AG10803 (cell line): ENCODE measurements at places on chromosomes 11 and 22.

DNA sequence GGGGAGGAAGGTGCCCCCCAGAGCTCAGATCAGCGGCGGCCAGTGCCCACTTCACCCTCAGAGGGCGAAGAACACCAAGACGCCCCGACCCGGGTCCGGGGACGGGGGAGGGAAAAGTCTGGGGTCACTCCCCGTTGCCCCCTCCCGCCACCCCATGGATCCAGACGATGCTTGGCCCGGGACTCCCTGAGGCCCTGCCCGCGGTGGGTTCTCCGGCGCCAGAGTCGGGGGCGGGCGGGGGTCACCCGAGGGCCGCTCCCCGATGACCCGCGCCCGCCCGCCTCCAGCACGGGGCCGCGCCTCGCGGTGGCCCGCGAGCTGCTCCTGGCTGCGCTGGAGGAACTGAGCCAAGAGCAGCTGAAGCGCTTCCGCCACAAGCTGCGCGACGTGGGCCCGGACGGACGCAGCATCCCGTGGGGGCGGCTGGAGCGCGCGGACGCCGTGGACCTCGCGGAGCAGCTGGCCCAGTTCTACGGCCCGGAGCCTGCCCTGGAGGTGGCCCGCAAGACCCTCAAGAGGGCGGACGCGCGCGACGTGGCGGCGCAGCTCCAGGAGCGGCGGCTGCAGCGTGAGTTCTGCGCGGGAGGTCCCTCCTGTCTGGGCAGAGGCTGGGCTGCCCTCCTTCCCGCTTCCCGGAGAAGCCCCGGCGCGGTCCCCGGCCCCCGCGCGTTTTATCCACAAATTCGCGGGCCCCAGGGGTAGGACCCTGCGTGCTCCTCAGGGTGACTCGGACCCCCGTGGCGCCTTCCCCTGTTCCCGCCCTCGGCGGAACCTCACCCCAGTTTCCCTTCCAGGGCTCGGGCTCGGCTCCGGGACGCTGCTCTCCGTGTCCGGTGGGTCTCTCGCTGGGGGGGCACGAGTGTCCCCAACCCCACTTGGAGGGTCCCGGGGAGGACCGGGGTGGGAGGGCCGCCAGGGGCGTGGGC lies 1.1 kb downstream of the NLRP6 start:
- DNase-seq, result no peak

- DNase-seq, result no peak
Observed at GRCh38 chr11:2302306-2302895, 588 bp downstream of the TSPAN32 start.

- peak; percentile 75 for DNase-seq
Observed at GRCh38 chr22:27752771-27753170, 48.8 kb downstream of the MN1 start.

DNA sequence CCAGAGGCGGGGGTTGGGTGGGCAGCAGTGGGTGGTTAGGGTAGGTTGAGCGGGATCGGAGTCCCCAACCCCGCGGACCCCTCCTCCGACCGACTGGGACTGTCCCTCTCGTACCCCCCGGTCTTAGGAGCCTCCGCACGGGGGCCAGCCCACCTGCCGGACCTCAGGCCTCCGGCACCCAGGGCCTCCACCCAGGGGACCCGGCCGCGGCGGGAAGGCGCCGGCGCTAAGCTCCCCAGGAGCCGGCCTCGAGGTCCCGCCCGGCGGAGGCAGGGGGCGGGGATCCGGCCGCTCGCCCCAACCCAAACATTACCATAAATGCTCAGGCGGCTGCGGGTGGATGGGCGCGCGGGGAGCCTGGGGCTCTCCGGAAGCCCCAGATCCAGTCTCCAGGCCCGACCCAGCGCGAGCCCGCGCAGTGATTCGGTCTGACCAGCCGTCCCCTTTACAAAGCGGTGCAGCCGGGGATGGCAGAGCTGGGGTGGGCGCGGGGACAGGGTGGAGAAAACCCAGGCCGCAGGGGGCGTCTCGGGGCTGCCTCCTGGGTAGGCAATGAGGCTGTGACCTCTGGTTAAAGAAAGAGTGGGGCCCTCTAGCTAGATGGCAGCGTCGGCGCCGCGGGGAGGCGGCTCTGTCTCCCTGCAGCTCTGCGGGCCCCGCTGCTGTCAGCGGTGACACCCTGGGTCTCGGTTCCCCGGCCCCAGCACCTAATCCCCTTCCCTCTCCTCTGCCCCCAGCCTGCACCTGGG lies 4.0 kb upstream of the MCAM start:
- DNase-seq, result peak; percentile 58

DNA sequence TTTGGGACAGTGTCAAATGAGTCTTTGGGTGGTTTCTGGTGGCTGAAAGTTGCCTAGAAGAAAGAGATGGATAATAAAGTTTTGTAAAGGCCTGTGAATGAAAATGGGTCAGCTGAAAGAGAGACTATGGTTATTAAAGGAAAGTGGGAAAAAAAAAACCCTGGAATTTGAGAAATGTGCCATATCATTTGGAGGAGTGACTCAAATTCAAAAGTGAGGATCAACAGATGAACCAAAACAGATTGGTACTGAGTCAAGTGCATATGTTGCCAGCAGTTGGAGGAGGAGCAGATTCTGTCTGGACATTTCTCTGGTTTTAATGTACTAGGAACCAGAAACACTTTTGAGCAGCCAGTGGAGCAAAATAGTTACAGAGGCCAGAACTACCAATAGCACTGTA lies 339.8 kb downstream of the KCNA4 start:
- DNase-seq, result peak; percentile 21

- no peak for DNase-seq
Observed at GRCh38 chr11:57777969-57778317, 16.3 kb downstream of the CTNND1 start.

DNA sequence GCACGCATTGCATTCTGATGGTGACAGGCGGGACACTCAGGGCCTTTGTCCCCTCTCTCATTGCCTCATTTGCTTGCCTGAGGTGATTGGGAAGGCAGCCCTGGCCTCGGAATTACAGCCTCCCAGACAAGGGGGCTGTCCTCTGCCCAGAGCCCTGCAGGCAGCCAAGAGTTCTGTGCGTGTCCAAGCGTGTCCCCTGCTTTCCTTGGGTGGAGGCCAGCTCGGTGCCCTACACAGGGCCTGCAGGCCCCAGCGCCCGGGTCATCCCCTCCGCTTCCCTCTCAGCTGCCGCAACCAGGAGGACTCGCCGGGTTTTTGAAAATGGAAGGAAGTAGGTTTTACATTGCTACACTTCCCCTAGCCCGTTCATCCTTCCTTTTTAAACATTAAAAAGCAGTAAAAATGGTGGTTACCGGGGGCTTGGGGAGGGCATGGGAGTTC lies 1.9 kb downstream of the GRAMD4 start:
- DNase-seq, result no peak
